ENCODE measurements at places on chromosomes 1 and 21.

GRCh38 chr1:47710329-47711071 is 272.7 kb downstream of the FOXD2 start:
- peak; percentile 65 for DNase-seq

GRCh38 chr1:155309423-155310021 is 856 bp downstream of the FDPS start:
- no peak for DNase-seq

GRCh38 chr1:63329621-63330330 is 7.4 kb downstream of the FOXD3 start:
- no peak for DNase-seq

GRCh38 chr1:170620164-170620563 is 43.8 kb upstream of the PRRX1 start:
- no peak for DNase-seq

GRCh38 chr1:184322253-184322652 is 64.6 kb upstream of the C1orf21 start:
- no peak for DNase-seq

DNA sequence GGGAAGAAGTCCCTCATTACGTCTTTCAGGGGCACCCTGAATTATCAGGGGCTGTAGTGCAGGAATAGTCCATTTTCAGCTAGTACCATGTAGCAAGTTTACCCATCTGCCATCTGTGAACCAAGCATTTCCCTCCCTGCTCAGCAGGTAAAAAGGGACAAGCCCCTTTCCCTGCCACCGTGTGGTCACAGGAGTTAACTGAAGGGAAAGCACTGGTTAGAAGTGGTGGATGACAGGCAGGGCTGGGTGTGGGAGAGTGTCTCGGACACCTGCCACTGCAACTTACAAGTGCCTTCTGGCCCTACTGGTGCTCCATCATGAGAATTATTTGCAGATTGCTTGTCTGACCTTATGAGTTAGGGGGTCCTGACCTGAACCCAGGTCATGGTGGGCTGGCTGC is 32.0 kb upstream of the IGSF5 start:
- DNase-seq, result no peak

GRCh38 chr1:208942394-208943130 is 641.0 kb upstream of the CAMK1G start:
- DNase-seq, result no peak

- no peak for DNase-seq
These were observed 39.1 kb downstream of the NIPAL3 start for GRCh38 chr1:24454673-24455072.

DNA sequence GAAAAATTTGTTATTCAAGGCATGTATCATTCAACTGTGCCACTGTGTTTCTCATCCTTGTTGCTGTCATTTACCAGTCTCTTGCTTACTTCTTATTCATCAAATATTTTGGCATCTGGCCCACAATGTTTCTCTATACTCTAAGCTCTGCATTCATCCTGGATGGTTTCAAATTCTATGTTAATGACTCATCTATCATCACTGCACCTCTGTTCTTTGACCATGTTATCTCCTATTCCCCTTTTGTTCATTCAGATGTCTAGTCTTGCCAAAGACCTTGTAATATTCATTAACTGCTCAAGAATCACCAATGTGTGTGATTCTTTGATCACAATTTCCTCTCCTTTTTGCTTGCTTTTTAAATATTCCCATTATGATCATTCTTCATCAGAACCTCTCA is 54.6 kb upstream of the PRKACB start:
- no peak for DNase-seq

DNA sequence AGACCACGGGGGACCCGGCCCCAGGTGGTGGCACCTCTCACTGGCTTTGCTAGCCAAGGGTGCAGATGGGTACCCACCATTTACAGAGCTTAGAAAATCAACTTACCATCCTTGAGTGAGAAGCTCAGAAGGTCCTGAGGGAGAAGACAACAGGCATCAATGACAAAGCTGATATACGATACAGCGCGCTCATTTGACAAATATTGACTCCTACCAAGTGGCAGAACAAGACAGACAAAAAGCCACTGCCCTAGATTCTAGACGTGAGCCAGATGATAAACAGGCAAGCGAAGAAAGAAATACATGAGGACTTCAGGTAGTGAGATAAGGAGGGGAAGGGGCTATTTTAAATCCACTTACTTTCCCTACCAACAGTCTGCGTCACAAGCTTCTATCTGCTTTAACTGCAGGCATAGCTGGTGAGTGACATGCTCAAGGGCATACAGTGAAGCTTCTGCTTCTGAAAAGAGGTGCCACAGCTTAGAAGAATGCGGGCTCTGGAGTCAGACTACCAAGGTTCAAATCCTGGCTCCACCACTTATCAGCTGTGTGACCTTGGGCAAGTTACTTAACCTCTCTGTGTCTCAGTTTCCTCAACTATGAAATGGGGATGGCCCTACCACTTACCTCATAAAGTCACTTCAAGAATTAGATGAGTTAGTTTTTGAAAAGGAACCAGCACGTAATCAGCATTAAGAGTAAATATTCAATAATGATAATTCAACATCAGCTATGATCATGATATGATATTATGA is 29.1 kb downstream of the TMCO4 start:
- no peak for DNase-seq

- no peak for DNase-seq
These were observed 8.6 kb downstream of the JAM2 start for GRCh38 chr21:25647647-25648046.

- no peak for DNase-seq
These were observed 46.7 kb downstream of the RPRD2 start for GRCh38 chr1:150410582-150411101.

DNA sequence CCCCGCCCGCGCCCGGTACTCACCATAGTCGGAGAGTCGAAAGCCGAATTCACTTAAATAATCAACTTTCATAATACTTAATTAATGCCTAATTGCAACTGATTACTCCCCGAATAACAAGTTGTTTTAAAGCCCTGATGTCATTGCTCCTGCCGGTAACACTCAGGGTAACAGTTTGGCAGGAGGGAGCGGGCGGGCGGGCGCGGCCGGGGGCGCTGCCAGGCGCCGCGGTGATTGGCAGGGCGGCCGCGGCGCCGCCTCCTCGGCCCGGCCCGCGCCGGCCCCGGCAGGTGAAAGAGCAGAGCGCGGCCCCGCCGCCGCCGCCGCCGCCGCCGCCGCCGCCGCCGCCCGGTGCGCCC is 102.2 kb downstream of the CASZ1 start:
- peak; percentile 40 for DNase-seq

DNA sequence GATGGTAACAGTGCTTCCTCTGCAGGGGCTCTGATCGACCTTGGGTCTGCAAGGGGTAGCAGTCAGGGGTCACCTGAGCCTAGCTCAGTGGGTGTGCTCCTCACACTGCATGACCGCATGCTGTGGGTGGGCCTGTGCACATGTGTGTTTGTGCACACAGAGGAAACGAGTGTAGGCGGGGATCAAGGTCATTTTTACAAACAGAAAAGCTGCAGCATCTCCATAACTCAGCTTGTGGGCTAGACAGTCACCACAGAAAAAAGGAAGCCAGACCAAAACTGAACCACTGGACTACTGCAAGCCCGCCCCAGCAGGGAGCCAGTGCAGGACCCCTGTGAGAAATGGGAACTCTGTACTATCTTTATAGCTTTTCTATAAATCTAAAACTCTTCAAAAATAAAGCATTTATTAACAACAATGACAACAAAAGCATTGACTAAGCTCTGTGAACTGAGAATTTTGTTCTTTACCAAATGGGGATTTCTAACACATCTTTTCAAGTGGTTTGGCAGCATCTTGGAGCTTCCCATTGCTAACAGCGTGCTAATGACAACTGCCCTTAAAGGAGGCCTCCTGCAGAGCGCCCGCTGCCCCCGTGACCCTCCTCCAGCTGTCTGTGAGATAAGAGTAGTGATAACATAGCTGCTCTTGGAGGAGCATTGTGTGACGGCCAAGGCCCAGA is 19.9 kb upstream of the NEK2 start:
- no peak for DNase-seq

DNA sequence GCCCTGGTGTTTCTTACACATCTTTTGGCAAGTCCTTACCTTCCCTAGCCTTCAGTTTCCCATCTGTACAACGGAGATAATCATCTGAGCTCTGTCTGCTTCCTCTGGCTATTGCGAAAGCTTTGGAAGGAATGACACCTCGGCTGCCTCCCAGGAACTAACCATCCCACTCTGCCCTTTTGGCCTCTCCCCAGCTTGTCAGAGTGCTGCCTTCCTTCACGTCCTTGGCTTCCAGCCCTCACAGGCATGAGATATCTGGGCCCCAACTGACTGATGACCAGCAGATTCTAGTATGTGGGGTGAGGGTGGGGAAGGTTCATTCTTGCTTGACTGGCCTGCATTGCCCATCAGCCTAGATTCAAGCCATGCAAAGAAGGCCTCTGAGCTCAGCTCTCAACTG is 253.1 kb upstream of the FGGY start:
- DNase-seq, result no peak

DNA sequence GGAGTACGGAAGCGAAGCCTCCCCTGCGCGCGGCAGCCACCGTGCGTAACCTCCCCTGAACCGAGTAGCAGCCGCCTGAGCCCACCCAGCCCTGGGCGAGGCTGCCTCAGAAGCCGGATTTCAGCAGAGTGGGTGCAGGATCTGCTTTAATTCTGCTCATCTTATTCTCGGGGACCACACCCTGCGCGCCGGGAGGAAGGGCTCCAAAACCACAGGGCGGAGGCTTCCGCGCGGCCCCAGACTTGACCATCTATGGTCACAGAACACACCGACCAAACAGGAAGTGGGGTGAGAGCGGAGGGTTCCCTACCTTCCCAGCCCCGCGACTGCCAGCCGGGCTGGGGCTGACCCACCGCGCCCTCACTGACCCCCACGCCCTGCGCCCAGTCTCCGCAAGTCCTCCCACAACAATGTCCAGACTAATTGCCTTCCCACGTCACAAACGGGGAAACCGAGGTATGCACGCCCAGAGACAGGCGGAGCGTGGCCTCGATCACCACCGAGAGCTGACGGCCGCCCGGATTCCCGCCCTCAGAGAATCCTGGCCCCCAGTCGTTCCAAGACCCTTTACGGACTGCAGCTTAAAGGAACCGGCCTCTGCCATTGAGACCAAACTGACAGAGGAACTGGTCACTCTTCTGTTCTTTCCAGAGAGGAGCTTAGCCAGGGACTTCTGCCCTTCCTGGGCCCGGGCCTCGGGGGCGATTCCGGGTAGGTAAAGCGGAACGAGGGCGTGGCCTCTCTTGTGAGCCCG is 595 bp upstream of the CAP1 start:
- peak; percentile 73 for DNase-seq

- no peak for DNase-seq
These were observed 103.7 kb upstream of the PDC start for GRCh38 chr1:186564582-186564981.

DNA sequence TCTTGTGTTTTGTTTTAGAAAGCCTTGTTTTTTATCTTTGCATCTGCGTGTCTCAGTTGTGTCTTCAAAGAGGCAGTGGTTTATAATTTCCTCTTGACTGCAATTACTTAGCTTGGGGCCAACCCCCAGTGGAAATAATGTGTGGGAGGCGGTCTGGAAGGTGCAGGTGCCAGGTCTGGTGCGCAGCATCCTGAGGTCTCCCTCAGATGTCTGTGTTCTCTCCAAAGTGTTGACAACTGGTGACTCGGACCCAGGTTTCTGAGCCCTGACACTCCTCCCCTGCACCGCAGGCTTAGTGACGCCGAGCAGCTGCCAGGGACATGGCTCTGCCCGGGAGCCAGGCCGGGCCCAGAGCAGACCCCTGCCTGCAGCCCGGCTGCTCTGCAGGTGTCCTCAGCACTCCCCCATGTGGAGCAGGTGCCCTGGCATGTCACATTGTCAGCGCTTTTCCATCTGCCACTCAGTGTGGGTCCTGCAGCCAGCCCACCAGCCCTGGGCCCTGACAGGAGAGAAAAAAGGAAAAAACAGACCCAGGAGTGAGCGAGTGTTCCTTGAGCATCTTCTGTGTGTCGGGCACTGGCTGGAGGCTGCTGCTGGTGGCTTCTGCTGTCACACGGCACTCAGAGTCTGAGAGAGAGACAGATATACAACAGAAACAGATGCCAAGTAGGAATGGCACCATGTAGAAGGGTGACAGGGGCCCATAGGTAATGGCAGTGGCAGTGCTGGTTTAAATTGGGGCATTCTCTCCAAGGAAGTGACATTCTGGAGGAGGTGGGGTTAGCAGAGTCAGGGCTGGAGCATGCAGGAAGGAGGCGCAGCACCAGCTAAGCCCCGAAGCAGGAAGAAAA is 24.8 kb upstream of the SELENON start:
- DNase-seq, result peak; percentile 82

GRCh38 chr1:205541161-205541886 is 36.9 kb downstream of the CDK18 start:
- no peak for DNase-seq

DNA sequence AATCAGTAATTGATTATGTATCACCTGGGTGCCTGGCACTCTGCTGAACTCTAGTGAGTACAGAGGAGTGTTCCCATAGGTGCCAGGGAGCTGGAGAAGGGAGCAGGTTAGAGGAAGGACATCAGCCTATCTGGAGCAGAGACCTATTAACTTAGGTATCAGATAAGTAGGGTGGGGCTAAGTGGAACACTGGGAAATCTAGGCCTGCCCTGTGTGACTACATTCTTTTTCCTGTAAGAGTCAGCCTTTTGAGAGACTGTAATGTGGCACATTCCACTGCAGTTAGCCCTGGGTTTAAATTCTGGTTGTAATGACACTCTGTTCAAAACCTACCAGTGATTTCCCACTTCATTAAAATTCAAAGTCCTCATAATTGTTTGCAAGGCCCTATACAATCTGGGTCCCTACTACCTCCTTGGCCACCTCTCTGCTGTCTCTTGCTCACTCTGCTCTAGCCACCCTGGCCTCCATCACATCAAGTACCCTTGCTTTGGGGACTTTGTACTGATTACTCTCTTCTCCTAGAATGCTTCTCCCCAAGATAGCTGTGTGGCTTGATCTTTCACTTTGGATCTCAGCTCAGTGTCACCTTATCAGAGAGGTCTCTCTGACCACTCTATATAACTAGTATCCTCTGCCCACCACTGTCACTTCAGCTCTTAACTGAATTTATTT is 12.9 kb downstream of the STX12 start:
- no peak for DNase-seq

GRCh38 chr1:54859700-54860391 is 27.1 kb downstream of the DHCR24 start:
- no peak for DNase-seq

DNA sequence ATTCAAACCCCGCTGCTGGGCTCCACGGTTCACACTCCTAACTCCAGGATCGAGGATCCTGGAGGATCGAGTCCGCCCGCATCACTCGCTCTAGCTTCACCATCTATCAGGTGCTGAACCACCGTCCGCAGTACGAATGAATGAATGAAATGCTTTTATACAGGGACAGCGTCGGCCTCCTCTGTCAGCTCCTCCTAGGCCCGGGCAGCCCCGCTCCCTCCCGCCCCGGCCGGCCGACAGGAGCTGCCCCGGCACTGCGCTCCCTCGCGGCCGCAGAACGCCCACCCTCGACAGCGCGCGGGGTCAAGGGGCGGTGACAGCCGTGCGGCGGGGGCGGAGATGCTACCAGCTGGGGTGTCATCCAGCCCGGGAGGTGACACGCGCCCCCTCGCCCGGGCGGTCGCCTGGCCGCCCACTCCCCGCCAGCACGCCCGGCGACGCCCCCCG is 520 bp downstream of the ZBTB17 start:
- peak; percentile 70 for DNase-seq

GRCh38 chr1:96465441-96465840 is 256.1 kb upstream of the PTBP2 start:
- DNase-seq, result no peak

- no peak for DNase-seq
These were observed 25.4 kb upstream of the TENT5C start for GRCh38 chr1:117580436-117580835.
